CD4-positive, alpha-beta T cell treated with Interleukin-12 subunit alpha and Interleukin-12 subunit beta, for 1 hour (primary cell): ENCODE measurements at places on chromosomes 5 and 9.

DNA sequence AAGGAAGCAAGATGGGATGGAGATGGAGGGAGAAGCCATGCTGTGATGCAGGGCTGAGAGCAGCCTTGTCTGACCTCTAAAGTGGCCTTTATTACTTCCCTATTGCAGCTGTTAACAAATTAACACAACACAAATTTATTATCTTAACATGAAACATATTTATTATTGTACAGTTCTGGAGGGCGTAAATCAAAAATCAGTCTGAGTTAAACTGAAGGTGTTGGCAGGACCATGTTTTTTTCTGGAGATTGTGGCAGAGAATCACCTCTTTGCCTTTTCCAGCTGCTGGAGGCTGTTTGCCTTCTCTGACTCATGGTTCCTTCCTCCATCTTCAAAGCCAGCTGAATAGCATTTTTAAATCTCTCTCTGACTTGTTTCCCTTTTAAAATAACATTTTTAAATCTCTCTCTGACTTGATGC lies 7.2 kb upstream of the MCC start:
- DNase-seq = no peak

DNA sequence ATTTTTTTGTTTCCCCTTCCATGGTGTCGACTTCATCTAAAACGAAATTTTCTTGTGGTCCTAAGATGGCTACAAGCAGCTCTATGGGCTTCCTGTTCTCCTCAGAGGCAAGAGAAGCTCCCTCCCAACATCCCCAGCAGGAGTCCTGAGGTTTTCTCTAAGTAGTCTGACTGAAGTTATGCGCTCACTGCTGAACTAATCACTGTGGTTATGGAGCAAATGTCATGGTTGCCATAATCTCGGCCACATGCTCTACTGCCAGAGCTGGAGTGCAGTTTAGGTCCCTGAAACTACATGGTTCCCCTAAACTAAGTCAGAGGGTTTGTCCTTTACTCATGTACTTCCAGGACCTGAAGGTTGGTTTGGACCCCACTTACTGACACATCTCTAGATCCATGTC lies 68.0 kb upstream of the MAMDC2 start:
- no peak for DNase-seq

DNA sequence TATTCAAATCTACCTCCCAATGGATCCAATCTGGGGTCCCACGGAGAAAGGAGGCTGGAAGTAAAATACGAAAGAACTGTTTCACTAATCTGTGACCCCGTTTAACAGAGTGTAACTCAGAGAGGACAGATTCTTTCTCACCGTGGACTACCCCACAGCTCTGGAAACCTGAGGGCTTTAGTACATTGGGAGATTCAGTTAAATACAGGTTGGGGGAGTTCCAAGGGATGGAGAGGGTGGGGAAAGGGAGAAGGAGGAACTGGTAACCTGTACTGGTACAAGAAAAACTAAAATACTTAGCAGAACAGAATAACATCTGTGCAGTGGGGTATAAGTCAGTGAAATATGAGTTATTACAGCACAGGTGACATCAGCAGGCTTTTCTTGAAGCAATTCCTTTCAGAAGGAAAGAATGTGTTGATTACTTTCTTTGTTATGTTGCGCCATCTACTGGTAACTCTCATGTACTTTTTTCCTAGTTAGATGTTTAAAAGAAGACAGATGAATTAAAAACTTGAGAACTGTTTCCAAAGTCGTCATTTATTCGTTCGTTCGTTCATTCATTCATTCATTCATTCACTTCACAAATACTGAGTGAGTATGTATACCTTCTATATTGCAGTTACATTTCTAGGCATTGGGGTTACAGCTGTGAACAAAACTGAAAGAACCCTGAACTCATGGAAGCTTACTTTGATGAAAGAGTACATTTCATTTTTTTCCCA lies 30.0 kb upstream of the STOM start:
- DNase-seq = peak; percentile 73

- no peak for DNase-seq
These were observed 277.2 kb upstream of the NR4A3 start for GRCh38 chr9:99544526-99544925.

- DNase-seq = no peak
These were observed 244.3 kb upstream of the WWC1 start for GRCh38 chr5:168047043-168047668.

DNA sequence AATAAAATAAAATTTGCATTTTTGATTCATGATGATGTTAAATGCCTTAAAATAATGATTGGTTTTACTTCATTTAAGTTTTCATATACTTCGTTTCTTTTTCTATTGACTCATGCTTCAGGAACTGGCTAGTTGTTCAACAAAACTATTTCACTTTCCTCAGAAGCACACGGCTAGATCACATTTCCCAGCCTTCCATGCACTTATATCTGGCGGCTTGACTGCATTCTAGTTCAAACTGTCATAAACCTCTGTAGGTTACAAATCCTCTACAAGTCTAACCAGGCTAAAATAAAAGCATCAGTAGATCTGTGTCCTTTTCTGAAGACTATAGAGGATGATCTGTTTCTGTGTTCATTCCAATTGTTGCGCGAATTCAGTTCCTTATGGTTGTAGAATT lies 46.3 kb upstream of the CNTLN start:
- DNase-seq = no peak

DNA sequence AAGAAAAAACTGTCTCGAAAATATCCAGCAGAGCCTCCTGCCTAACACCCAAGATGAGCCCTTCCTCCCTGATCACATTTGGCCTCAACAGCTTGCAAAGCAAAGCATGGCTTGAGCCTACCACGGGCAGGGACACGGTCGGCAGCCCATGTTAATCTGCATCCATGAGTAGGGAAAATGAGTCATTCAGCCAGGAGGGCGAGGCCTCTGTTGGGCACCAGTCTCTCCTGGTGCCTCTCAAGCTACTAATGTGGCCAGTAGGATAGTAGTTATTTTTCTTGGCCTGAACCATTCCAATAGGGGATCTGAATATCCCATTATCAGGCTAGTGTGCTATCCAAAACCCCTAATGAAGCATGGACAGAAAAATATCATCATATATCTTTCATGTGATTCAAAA lies 43.0 kb upstream of the SHB start:
- no peak for DNase-seq

- DNase-seq = no peak
These were observed 620.9 kb upstream of the PTPRD start for GRCh38 chr9:11233696-11234095.

GRCh38 chr5:89901983-89902382 lies 507.6 kb downstream of the CETN3 start:
- no peak for DNase-seq

GRCh38 chr5:15525703-15526275 lies 25.8 kb downstream of the FBXL7 start:
- DNase-seq = no peak

GRCh38 chr5:32319392-32319791 lies 6.7 kb upstream of the MTMR12 start:
- DNase-seq = no peak

DNA sequence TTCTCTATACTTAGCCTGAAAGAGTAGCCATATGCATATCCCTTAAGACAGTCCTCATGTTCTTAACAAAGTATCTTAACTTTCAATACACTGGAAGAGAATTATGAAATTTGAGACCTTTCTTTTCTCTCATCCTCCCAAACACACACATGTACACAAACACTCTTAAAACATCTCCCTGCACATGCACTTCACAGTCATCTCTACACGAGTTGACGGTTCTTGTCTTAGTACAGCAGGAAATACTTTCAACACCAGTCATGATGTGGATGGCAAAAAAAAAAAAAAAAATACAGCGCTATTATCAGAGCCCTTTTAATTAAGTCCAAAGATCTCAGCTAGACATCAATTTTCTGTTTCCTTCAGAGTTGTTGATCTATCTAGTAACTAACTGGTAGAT lies 43.6 kb upstream of the PCSK1 start:
- DNase-seq = no peak

DNA sequence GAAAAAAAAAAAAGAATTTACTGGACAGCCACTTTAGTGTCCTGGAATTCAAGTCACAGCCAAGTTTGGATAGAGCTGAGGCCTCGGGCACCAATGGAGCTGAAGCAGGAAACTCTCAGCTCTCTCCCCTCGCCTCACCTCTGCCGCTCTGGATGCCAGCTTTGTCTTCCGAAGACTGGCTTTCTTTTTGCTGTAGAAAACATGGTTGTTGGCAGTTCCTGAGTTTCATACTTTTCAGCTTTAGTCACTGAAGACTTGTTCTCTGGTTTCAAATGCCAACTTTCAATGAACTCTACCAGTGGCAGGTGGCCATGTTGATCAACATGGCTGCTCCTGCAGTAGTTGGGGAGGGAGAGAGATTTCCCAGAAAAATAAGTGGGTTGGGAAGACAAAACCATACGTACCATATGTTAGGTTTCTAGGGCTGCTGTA lies 142.2 kb downstream of the SNX18 start:
- no peak for DNase-seq

DNA sequence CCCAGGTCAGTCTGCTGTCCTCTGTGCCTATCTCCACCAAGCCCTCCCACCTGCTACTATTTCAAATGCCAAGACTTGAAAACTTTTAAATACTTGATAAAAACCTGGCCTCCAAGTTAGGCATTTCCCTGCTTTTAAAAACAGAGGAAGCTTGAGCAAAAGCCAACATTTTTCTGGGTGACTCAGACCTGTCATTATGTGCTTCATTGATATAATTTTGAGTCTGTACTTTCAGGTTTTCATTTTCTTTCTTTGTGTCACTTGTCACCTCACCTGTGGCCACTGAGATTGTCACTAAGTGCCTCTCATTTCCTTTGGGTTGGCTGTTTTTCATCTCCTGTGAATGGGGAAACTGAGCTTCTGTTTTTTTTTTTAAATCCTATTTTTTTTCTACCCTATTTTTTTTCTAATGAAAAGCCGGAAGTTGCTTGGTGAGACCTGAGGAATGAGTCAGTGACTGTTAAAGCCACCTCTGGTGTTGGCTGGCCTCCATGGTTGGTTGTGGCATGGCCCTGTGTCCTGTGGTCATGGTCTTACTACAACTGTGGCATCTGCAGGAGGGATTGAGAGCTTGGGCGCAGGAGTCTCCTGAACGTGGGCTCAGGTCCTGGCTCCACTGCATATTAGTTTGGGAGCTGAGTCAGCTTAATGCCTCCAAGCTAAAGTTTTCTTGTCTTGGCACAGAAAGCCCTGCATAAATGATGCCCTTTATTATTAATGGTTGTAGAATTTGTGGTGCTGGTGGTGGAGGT lies 56.7 kb downstream of the ARHGAP26 start:
- peak; percentile 24 for DNase-seq

GRCh38 chr9:132609829-132610228 lies 27.4 kb downstream of the BARHL1 start:
- no peak for DNase-seq

GRCh38 chr9:123548741-123549545 lies 192.9 kb downstream of the CRB2 start:
- no peak for DNase-seq

- no peak for DNase-seq
These were observed at the start of gene ISL1 for GRCh38 chr5:51383131-51384121. Gene ISL1 (plus strand): TSS chr5:51383448. CDS start chr5:51383672, 224 bp downstream.

GRCh38 chr5:163379298-163380155 lies 57.9 kb upstream of the CCNG1 start:
- DNase-seq = no peak

- DNase-seq = no peak
These were observed 131.6 kb upstream of the RASA1 start for GRCh38 chr5:87136096-87136495.

DNA sequence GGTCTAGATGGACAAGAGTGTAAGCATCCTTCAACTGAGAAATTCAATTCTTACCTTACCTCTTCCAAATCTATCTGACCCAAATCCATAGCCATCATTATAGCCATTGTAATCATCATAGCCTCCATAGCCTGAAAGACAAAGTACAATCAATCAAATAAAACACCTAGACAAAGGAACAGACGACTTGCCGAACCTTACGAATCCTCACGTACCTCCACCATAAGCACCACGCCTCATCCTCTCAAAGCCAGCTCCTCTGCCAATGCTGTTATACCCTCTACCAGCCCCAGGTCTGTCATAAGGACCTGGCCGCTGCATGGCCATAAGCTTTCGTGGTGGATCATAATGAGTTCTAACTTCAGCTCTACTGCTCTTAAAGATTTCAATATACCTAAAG lies 5.5 kb downstream of the HNRNPH1 start:
- DNase-seq = no peak

GRCh38 chr9:116087751-116088194 lies 65.8 kb upstream of the PAPPA start:
- no peak for DNase-seq

DNA sequence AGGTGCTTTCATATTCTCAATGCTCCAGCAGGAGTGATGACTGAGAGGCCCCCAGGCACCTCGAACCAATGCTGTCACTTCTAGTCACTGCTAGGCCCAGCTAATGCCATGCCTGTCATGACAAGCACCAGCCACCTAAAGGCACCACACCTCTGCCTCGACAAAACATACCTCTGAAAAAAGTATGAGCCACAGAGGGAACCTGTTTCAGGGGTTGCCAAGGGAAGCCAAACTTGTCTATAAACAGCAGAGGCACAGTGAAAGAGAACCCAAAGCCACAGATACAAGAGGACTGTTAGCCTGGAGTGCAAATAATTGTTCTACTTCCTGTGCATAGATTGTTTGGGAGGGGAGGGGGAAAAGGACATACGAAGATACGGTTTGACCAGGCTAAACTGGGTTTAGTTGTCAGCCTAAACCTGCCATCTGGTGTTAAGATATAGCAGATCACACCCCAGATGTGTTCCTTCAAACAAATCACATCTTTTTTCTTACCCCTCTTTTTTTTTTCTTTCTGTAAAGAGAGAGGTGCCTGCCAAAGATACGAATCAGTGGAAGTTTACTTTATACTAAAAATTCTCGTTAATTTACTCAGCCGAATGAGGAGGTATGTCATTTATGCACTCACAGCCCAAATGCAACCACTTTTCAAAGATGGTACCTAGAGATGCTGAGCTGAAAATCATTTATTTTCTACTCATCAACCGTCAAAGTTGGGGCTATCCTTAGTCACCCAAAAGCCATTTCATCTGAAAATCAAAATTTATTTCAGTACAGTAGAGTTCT lies 45.7 kb downstream of the BNC2 start:
- no peak for DNase-seq

- no peak for DNase-seq
These were observed 278.3 kb downstream of the PDE4D start for GRCh38 chr5:59615272-59615671.
